ENCODE measurements at places on chromosomes 7 and 10.
A peak's percentile ranks its signal among the peaks of the same experiment; 100 is the strongest.

DNA sequence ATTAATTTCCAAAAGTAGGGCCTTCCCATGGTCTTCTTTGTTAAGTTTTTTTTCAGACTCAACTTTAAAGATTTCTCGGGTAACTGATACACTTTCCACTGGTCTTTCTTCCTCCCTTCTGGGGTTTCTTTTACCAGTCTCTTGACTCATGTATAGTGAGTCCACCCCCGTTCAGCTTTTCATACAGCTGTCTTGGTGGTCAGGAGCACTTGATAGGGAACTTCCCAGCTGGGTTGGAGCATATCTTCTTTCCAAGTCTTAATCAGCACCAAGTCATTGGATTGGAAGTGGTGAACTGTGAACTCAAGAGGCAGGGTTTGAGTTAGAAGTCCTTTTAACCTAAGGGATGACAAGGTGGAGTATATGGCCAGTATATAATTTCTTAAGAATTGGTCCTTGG, 29.2 kb upstream of the ELOVL3 start:
- DNase-seq = no peak

DNA sequence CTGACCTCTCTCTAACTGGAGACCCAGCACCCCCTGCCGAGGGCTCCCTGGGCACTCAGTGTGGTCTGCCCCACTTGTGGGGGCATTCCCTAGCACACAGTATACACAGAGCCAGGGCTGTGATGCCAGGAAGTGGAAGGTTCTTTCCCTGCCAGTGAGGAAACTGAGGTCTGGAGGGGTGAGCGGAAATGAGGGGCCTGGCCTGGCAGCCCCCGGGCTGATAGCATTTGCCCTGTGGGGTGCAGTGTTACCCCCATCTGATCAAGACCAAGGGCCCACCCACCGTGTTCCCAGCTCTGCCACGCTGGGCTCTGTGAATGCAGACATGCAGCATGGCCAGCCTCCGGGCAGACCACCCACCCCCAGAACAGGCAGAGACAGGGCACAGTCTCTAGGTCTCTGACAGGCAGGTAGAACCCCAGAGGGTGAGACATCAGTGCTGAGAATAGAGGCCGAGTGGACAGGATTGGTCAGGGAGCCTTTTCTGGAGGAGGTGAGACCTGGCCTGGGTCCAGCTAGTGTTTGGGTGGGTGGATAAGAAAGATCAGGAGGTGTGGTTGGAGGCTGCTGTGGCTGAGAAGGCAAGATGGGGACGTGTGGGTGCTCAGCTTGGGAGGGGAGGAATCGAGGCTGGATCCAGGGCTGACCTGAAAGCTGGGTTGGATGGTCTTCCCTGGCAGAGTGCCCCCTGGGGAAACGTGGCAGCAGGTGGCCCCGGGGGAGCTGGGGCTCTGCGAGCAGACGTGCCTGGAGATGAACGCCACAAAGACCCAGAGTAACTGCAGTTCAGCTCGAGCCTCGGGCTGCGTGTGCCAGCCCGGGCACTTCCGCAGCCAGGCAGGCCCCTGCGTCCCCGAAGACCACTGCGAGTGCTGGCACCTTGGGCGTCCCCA, 10.8 kb upstream of the ZNF862 start:
- no peak for DNase-seq

DNA sequence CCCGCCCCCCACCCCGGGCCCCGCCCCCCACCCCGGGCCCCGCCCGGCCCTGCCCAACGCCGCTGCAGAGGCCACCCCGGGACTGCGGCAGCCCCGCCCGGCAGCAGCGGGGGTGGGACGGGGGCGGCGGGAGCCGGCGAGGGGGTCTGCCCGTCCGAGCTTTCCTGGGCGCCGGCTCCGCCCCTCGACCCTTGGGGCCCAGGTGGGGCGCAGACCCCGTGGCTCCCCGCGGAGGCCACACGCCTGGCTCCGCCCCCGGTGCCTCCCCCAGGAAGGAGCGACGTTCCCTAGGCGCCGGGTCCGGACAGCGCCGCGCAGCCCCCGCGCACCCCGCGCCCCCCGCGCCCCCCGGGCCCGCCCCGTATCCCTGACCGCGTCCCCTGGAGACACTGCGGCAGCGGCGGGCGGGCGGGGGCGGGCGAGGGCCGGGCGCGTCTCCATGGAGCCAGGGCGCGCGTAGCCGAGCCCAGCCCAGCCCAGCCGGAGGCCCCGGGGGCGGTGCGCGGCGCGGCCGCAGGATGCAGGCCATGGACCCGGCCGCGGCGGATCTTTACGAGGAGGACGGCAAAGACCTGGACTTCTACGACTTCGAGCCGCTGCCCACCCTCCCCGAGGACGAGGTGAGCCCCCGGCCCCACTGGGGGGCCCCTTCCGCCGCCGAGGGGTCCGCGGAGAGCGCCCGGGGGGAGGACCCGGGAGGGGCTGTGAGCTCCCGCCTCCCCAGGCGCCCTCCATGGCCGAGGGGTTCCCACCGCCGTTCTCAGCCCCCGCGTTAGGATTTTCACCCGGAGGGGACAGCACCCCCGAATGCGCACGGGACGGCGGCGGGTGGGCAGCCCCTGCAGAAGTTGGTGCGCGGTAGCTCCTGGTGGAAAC, at the start of gene KNDC1:
TSS of gene KNDC1 (plus strand) at position 270 of the 876 bp plus-strand sequence. CDS start at position 519, 249 bp downstream.
- no peak for DNase-seq

- DNase-seq = no peak
These were observed 5.3 kb upstream of the C1GALT1 start for GRCh38 chr7:7177044-7177517.

GRCh38 chr10:103451831-103452505, at the start of gene CALHM2:
TSS of gene CALHM2 (minus strand) at chr10:103452370. CDS start at chr10:103449941, 2,429 bp downstream.
- DNase-seq = peak; percentile 44

DNA sequence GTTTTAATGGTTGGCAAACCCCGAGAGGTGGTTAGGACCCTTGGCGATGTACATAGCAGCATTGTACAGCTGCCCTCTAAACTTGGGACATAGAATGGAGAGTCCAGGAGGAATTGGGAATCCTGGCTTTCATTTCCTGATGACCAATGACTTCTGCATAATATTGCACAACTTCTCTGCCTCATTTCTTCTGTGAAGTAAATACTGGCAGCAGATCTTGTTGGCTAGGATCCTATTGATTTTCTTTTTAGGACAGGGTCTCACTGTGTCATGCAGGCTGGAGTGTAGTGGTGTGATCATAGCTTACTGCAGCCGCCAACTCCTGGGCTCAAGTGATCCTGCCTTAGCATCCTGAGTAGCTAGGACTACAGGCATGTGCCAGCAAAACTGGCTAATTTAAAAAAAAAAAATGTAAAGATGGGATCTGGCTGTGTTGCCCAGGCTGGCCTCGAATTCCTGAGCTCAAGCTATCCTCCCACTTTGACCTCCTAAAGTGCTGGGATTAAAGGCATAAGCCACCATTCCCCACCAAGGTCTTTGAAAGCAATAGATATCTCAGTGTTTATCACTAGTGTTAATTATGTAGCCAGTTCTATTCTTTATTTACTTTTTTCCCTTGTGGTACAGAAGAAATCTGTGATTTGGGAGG, 58.1 kb downstream of the PODXL start:
- no peak for DNase-seq

DNA sequence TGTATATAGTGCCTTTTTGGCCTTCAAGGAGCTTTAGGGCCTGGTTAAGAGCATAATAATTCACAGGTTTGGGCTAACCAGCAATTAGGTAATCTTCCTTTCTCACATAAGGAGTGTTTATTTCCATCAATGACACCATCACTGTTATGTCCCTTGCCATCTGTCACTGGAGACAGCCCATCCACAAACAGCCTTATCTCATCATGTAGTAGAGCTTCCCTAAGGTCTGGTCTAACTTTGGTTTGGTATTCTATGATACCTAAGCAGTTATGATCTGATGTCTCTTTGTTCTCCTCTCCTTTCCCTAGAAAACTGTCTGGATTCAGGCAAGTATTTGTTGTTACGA, 26.4 kb downstream of the MAPK8 start:
- no peak for DNase-seq

DNA sequence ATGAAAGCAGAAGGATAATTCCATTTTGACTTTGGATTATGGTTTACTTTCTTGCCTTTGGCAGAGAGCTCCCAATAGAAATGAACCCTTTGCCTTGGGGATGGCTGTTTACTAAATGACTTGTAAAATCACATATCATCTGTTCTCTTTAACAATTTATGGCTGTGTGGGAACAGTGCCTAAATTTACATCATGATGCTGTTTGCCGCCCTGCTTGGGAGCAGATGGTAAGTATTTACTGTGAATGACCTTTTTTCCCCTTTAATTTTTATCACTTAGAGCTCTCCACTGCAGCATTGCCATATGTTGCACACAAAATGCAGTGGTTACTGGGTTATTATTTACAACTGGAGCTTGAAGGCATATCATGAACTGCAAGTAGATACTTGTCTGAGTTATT, 13.4 kb downstream of the HEPACAM2 start:
- DNase-seq = no peak
